ENCODE measurements at places on chromosomes 7 and 10.

DNA sequence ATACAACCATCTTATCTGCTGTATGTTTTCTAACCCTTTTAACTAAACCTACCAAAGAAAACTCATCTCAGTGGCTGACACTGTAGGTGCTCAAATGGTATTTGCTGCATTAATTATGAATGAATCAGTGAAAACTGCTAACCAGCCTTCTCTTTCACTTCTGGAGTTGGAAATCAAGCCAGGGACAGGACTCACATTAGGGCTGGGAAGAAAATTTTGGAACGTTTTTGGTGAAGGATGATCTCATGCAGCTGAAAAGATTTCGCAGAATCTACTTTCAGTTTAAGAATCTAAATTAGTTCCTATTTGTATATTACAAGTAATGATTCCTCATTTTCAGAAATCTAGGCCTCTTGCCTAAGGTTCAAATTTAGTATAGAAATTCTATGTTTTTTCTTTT is 12.9 kb downstream of the MTPN start:
- DNase-seq: no peak

- peak; percentile 81 for DNase-seq
Observed at GRCh38 chr10:62038609-62039190, 137.2 kb downstream of the ARID5B start.

GRCh38 chr7:41403291-41403690 is 299.6 kb downstream of the INHBA start:
- no peak for DNase-seq

GRCh38 chr10:63441404-63441803 is 24.4 kb downstream of the JMJD1C start:
- no peak for DNase-seq

GRCh38 chr7:24199978-24200377 is 84.0 kb upstream of the NPY start:
- no peak for DNase-seq

DNA sequence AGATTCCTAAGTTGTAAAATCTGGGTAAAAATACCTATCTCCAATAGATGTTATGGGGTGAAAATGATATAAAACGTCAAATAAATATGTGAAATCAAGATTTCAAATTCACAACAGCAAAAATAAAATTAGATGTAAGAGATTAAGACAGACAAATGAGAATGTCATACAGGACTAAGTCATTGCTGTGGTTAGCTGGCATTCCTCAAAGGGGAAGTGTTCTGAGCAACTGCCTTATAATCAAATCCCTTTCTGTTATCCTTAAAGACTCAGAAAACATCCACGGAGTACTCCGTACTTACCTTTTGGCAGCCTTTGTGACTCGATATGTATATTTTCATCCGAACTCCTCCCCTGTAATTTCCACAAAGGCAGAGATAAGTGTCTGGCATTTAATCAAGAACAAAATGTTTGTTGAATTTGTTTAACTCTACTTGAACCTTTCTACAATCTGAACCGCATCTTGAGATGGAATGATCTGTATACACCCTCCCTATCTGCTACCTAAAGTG is 559.6 kb downstream of the GATA3 start:
- DNase-seq: no peak

GRCh38 chr10:123622381-123622780 is 43.8 kb upstream of the GPR26 start:
- no peak for DNase-seq

GRCh38 chr7:157846271-157846670 is 509.5 kb downstream of the DNAJB6 start:
- no peak for DNase-seq

GRCh38 chr7:52463341-52463740 is 572.1 kb upstream of the POM121L12 start:
- no peak for DNase-seq

- DNase-seq: no peak
Observed at GRCh38 chr10:89214566-89215165, 7.5 kb upstream of the CH25H start.

GRCh38 chr7:148436571-148436970 is 154.0 kb upstream of the C7orf33 start:
- DNase-seq: no peak

DNA sequence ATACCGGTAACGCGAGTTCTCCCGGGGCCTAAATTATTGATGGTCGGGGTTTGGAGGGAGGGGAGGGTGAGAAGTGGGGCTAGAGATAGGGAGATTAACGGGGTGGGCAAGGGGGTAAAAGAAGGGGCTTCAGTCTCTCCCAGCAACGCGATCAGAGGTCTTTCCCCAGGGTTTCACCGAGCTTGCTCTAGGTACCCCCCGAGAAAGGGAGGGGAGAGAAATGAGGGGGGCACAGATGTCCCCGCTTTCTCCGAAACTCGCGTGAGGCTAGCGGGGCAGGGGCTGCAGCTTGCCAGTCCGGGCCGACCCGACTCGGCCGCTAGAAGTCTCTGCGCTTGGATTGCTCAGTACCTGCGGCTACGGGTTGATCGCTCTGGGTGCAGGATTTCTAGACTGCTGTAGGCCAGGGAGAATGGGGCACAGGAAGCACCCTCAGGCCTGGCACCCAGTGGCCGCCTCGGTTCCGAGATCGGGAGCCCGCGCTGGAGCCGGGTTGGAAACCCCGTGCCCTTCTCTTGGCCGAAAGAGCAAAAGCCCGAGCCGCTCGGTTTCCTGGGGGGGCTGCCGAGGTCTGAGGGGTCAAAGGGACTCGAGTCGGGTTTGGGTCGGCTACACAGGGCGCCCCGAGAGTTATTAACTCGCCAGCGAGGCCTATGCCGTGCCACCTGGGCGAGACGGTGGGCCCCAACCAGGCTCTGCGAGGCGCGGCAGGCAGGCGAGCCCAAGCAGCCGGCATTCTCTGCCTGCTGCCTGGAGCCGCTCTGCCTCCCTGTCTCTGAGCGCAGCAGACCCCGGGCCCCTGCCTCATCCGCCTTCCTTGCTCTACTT is 3.1 kb downstream of the PAX2 start:
- DNase-seq: no peak

DNA sequence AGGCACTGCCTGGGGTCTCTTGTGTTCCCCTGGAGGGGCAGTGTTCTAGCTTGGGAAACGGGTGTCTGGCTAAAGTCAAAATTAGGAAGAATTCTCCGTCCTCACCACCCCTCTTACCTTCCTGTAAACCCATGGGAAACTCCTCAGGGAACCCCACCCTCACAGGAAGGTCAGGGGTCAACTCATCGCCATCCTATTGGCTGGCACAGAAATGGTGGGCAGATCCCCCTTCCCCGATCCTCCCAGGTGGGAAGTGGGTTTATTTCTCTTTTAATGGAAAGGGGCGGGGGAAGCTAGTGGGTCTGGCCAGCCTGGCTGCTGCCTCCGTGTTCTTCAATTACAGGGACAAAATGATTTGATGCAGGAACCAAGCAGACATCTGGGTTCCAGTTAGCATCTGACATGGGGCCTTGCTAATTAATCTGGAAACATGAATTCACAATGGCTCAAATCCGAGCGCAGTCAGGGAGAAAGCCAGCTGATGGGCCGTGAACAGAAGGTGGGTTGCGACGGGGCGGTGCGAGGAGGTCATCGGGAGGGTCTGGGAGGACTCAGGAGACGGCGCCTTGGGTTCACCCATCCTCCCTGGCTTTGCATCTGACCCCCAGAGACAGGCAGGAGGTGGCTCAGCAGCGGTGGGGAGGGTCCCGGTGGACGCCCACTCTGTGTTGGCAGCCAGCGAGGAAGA is 66.6 kb downstream of the SLIT1 start:
- DNase-seq: no peak

DNA sequence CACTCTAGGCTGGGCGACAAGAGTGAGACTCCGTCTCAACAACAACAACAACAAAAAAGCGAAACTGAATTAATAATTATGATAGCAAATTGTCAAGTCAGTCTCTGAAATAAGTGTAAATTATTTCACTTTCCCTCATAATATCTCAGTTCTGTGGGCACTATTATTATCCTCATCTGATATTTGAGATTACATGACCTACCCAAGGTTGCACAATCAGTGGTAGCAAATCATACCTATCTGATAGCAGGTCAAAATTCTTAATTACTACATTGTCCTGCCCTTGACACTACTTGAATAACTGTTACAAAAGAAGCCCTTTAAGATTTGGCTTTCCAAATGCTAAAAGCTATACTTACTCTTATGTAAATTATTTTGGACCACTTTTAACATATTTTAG is 115.2 kb upstream of the GPR22 start:
- DNase-seq: no peak

DNA sequence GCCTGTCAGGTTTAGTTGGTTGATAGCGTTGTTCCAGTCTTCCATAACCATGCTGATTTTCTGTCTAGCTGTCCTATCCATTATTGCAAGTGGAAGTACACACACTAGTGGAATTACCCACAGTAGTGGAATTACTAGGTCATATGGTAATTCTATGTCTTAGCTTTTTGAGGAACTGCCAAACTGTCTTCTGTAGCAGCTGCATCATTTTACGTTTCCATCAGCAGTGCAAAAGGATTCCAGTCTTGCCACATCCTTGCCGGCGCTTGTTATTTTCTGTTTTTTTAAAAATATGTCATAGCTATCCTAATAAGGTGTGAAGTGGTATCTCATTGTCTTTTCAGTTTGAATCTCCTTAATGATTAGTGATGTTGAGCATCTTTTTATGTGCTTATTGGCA is 17.2 kb upstream of the RHBDD2 start:
- no peak for DNase-seq

DNA sequence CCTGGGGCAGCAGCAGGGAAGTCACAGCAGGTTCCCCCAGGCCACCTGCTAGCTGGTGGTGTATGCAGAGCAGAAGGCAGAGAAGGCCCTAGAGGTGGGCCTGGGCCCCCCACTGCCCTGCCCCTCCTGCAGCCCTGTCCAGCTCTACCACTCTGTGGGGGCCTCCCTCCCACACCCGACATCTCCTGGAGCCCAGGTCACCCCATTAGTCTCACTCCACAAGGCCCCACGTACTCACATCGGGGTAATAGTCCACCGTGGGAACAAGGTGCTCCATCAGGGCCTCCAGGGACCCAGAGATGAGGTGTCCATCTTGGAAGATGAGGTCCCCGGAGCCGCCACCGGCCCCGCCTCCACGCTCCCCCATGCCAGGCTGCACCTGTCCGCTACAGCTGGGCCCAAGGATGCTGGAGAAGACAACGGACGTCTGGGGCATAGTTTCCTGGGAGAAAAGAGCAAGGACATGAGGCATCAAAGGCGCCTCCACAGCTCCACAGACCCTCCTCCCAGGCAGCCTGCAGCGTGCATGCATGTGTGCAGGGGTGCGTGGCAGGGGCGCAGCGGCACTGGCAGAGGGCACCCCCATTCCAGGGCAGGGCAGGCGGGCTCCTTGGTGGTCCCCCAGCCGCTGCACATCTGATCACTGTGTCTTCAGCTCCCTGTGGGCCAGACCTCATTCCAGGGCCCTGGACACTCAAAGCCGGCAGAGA is 61.0 kb downstream of the RASGEF1A start:
- no peak for DNase-seq

GRCh38 chr7:34823650-34824258 is 165.7 kb downstream of the NPSR1 start:
- DNase-seq: peak; percentile 47

- DNase-seq: no peak
Observed at GRCh38 chr10:22333167-22333974, 11.9 kb upstream of the SPAG6 start.

GRCh38 chr7:78232806-78233205 is 434.2 kb downstream of the PHTF2 start:
- no peak for DNase-seq

GRCh38 chr7:72268796-72269195 is 143.3 kb downstream of the CALN1 start:
- no peak for DNase-seq

GRCh38 chr10:100315615-100316014 is 14.4 kb downstream of the PKD2L1 start:
- no peak for DNase-seq

GRCh38 chr7:71229148-71229547 is 97.2 kb downstream of the GALNT17 start:
- DNase-seq: no peak

GRCh38 chr7:157766098-157766497 is 429.3 kb downstream of the DNAJB6 start:
- DNase-seq: no peak

DNA sequence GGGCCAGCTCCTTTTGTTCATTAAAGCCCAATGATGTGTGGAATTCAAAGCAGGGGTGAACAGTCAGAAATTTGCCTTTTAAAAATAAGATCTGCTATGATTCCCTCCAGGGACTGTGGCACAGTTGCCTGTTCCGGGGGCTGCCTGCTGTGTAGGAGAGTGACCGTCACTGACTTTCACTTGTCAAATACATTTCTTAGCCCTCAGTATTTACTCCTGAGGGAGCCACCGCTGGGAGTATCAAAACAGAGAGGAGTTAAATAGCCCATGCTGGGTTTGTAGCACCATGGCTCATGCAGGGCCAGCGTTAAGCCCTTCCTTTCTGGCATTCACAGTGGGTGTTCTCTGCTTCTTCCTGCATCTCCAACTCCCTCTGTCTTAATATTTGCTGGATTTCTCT is 897.8 kb downstream of the SORCS3 start:
- DNase-seq: no peak

- no peak for DNase-seq
Observed at GRCh38 chr10:91313-91712, 42.2 kb upstream of the TUBB8 start.

GRCh38 chr7:5216931-5217330 is 26.9 kb downstream of the WIPI2 start:
- DNase-seq: no peak

All from activated CD4-positive, alpha-beta T cell treated with anti-CD3 and anti-CD28 coated beads for 4 hours (primary cell).